ENCODE measurements at places on chromosomes 2 and 18.
A peak's percentile ranks its signal among the peaks of the same experiment; 100 is the strongest.

GRCh38 chr18:44821924-44822323, 141.2 kb downstream of the SETBP1 start:
- DNase-seq = no peak

DNA sequence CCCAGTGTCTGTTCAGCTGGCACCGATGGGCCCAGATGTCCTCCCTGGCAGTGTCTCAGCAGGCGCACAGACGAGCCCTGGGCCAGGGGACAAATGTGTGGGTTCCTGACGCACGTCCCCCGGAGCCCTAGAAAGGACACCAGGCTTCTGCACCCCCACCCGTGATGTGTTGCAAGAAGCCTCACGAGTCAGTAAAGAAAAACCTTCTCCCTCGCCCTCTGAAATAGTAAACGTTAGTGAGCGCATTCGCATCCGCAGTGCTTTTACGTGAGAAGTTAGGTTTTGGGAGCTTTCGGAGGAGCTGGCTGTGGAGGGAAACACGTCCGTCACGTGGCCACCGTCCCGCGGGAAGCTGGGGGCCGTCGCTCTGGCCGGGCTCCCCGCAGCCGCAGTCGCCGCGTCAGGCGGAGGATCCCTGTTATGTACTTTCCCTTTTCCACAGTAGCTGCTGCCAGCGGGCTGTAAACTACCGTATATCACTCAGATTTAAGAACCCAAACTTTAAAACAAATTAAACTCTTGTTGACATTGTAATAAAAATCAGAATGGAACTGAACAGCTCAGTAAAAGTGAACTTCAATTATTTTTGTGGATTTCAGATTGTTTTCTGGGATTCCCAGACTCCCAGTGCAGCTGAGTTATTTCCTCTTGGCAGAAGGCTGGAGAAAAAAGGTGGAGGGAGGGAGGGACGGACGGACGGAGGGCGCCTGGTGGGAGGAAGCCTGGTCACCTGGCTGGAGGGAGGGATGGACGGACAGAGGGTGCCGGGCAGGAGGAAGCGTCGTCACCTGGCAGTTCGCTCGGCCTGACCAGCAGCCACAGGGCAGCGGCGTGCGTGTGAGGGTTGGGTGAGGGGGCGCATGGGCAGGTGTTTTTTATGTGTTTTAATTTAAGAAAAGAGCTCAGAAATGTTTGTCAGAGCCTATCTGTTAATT, 112.1 kb downstream of the NFATC1 start:
- DNase-seq = no peak

- no peak for DNase-seq
Observed at GRCh38 chr2:132680544-132680943, 10.5 kb upstream of the LYPD1 start.

DNA sequence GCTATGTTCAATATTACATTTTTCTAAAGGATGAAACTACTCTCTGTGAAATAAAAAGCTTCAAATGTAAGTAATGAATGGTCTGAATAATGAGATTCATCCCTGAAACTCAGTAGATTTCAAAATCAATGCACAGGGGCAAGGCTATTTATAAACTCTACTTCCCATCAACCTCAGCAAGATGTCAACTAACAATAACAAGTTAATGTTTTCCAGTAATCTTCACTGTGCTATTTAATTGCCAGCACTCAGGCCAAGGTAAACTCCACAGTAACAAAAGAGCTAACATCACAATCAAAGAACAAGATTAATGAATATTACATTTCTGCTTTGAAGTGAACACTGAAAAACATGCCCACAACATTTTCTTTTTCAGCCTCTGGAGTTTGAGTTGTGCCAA, 144.3 kb upstream of the ZFP36L2 start:
- no peak for DNase-seq

GRCh38 chr2:65228263-65228750, 676 bp downstream of the ACTR2 start:
- peak; percentile 3 for DNase-seq

DNA sequence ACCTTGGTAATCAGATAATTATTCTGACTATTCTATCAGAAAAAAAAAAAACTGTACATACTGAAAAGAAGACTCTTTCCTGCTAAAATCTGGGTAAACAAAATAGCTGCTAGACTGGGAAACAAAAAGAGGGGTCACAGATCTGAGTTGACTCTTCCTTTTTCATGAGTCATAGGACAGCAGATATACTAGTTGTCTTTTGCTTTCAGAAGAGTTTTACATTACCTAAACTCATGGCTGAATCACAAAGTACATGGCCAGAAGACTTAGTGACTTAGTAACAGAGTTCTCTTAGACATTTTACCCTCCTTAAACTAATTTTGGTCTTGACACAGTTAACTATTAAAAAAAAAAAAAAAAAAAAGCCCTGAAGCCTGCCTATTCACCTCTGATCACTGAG, 834.0 kb upstream of the FSHR start:
- no peak for DNase-seq

DNA sequence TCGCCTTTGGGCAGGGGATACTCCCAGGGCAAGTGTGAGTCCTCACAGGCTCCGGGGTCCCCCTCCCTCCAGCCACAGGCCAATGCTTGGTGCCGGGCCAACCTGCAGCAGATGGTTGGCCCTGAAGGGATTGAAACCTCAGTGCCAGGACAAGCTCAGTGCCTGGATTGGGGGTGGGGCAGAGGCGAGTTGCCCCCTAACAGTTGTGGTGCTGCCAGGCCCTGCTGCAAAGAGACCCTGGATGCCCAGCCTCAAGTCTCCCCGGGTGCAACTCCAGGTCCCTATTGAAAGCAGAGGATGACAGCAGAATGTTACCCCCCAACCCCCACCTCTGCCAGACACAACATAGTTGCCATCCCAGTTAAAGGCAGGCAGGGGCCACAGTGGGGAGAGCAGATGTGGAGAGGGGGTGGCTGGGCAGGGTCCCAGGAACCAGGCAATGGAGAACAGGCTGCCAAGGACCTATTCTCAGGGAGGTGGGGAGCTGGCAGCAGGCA, 9.5 kb upstream of the RNF103 start:
- no peak for DNase-seq

DNA sequence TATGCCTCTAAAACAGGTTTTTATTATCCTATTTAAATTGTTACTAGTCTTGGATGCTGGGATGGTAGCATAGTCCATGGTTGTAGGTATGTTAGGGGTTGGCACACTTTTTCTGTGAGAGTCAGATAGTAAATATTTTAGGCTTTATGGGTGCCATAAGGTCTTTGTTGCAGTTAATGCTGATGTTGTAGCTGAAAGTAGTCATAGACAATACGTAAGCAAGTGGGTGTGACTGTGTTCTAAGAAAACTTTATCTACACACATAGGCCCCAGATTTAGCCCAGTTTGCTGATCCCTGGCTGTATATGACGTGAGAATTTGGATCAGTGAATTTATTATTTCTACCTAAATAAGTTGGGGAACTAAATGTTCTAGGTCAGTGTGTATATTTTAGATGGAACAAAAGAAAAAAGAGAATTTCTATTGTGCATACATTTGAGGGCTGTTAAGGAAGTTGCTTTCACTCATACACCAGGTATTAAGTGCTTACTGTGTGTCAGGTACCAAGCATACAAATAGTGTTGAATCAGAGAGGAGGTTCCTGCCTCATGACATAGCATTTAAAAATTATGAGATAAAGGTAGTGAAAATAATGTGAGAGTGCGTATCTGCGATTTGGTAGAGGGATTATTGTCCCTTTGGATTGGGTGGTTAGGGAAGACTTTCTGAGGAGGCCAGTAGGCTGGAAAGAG, 39.4 kb downstream of the AGFG1 start:
- no peak for DNase-seq

DNA sequence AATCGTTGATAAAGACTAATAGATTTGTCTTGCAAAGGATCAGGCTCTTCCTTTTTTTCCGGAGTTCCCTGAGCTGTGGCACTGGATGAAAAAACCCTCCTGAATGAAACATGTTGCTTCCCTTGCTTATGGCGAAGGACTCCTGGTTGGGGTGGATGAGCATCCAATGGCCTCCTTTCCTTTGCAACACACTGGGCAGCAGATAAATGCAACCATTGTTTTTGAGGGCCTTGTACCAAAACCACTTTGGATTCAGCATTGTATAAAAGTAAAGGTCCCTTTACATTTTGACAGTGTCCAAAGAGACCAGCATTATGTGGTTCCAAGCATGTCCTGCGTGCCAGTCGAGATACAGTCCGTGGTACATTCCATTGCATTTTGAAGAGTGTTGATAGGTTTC, 44.7 kb downstream of the FAM210A start:
- DNase-seq = no peak

GRCh38 chr2:234671716-234672115, 174.8 kb upstream of the ARL4C start:
- DNase-seq = no peak

- DNase-seq = no peak
Observed at GRCh38 chr2:228518-229278, 35.1 kb downstream of the SH3YL1 start.

DNA sequence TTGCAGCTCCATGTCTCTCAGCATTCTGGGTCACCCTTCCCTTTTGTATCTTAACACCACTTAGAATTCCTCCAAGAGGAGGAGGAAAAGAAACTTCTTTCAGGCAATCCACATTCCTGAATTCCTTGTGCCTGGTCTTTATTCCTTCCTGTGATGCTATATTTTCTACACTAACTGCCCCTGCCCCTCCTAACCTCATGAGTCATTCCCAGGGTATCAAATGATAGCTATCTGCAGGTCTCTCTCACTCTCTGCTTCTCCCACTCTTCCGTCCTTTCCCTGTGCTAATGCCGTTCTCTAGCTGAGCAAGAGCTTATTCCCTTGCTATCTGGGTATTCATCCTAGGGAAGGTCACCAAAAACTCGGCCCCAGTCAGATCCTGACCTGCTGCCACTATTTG, 395.0 kb upstream of the TCF4 start:
- DNase-seq = no peak

- DNase-seq = no peak
Observed at GRCh38 chr2:176817061-176817565, 395.5 kb upstream of the HNRNPA3 start.

DNA sequence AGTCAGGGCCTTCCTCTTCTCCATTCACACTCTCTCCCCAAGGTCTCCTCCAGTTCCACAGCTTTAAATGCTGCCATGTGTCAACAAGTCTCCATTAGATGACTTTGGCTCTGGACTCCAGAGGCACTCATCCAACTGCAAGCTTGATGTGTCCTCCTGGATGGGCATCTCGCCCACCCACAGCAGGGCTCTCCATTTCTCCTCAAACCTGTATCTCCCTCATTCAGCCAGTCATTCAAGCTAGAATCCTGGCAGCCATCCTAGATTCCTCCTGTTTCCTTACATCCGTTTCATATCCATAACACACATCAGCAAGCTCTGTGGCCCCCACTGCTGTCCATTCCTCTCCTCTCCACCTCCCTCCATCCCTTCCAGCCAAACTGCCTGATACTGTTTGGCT, 88.4 kb upstream of the AFF3 start:
- DNase-seq = no peak

- no peak for DNase-seq
Observed at GRCh38 chr2:201433394-201433995, 17.8 kb downstream of the TRAK2 start.

GRCh38 chr2:97979904-97980303, 15.8 kb downstream of the TMEM131 start:
- no peak for DNase-seq

DNA sequence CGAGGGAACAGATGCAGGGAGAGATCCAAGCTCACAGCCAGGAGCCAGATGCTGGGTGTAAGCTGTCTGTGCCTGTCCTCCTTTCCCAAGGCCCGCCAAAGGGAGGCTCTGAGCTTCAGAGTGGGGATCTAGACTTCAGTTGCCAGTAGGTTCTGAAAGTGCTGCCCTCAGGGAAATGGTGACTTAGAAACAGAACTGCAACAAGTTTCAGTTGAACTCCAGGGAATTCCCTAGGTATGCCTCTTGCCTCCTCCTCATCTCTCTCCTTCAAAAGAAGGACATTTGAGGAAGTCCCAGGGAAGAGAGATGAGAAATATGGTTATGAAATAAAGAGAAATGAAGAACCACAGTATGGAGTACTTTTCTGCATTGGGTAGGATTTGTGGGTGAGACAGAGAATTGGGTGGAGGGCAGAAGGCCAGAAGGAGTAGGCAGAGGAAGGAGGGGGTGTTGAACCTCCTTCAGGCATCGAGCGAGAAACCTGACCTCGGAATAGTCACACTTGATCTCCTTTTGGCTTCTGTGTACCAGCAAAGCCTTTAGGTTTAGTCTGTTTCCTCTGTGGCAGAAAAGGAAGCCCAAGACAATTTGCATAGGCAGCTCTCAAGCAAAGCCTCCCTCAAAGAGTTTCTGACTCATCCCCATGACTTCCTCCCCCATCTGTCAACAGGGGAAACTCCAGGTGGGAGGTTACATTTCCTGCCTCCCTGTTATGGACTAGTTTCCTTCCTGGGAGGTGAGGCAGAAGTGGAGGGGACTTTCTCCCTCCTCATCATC, 45.7 kb downstream of the QPCT start:
- DNase-seq = peak; percentile 53

DNA sequence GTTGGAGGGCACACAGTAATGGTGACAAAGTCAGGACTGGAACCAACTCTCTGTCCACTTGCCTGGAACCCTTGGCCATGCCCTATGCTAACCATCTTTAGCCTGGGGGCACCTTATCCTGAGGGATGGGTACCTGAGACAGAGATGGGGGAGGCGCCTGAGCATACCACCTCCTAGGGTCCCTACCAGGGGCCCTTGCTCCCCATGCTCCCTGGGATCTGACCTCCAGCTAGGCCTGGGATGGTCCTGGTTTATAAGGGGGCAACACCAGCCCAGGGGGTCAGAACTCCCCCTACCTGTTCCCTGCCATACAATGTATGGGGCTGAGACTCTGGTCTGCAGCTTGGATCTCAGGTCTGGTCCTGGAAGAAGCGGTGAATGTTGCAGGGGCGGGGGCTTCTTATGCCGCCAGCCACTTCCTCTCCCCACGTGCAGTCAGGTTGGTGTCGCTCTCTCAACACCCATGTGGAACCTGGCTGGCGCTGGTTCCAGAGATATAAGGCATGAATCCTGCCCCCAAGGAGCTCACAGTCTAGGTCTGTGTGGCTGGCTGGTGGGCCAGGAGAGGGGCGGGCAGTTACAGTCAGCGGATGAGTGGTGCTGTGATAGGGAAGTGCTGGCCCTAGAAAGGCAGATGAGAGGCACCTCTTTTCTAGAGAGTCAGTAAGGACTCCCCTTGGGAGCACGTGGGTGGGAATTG, 3.8 kb upstream of the TOGARAM2 start:
- DNase-seq = no peak

DNA sequence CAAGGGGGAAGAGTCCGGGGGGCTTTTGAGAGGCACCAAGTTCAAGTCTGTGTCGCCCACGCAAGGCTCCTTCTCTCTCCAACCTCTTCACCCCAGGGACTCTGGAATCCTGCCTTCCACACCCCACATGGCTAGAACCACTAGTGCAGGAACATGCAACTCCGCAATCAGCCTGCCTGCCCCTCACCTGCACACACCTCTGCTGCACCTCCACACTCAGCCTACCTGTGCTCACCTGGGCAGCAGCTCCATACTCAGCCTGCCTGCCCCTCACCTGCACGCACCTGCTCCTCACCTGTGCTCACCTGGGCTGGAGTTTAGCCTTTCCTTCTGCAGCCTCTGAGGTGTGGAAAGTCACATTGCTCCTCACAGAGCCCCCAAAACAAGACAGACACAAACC, 277.4 kb downstream of the NDUFA10 start:
- no peak for DNase-seq

- DNase-seq = no peak
Observed at GRCh38 chr2:15638720-15639119, 47.1 kb downstream of the DDX1 start.

- no peak for DNase-seq
Observed at GRCh38 chr18:23266717-23267446, 131.6 kb downstream of the CABLES1 start.

GRCh38 chr2:20515290-20516220, 68.7 kb downstream of the RHOB start:
- no peak for DNase-seq

Measured in stimulated activated CD4-positive, alpha-beta T cell treated with anti-CD3 and anti-CD28 coated beads, Interleukin-15, amount 100 ng/mL, for 48 hours (primary cell).